ENCODE measurements at places on chromosomes 3 and 15.

- DNase-seq, result no peak
These were observed 127.2 kb upstream of the DPH6 start for GRCh38 chr15:35673093-35673684.

DNA sequence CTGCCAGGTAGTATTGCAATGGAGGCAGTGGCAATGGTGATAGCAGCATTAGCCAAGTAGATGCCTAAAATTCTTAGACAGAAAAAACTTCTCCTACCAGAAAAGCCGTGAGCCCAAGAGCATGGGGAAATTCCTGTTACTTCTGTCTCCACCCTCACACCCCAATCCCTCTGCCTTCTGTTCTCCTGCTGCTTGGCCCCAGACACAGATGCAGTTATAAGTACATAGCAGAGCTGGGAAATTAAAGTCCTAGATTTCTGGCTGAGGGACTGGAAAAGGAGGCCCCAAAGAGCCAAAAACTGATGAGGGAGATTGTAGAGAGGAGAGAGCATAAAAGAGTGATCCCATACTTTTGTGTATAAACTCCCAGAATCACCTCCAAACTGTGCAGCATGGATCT, 166.9 kb downstream of the SMAD6 start:
- no peak for DNase-seq

DNA sequence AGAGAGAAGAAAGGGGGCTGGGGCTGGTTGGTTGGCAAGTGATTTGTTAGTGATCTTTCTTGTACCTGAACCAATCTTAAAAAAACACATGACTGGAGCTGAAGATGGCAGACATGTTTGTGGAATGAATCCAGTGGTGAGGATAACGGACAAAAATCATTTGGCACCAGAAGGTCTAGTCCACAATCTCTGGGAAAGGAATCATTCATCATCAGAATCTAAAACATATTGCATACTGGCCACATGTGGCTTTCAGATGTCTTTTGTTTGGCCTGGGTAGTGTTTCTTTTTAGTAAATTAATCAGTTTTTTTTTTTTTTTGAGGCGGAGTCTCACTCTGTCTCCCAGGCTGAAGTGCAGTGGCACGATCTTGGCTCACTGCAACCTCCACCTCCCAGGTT, 5.0 kb downstream of the NEK11 start:
- no peak for DNase-seq

- no peak for DNase-seq
These were observed 1.2 kb downstream of the CRABP1 start for GRCh38 chr15:78341057-78341987.

- DNase-seq, result no peak
These were observed 51.7 kb downstream of the GPR176 start for GRCh38 chr15:39868396-39868795.

GRCh38 chr15:62147149-62147548, 17.9 kb downstream of the C2CD4B start:
- DNase-seq, result no peak

DNA sequence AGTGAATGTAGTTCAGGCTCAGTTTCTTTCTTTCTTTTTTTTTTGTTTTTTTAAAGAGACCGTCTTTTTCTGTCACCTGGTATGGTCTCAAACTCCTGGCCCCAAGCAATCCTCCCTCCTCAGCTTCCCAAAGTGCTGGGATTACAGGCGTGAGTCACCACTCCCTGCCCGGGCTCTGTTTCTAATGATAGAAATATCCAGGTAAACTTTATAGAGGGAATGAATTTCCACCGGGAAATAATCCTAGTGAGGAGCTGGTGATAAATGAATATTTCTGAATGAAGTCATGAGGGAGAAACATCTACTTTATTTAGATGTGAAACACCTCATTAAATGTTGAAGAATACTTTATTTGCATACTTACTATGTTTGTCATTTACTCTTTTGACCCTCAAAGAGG, 7.2 kb downstream of the RNF13 start:
- DNase-seq, result peak; percentile 45

GRCh38 chr3:32423534-32423933, 31.9 kb downstream of the CMTM7 start:
- no peak for DNase-seq

- DNase-seq, result no peak
These were observed 453.8 kb downstream of the VGLL3 start for GRCh38 chr3:86537171-86537570.

DNA sequence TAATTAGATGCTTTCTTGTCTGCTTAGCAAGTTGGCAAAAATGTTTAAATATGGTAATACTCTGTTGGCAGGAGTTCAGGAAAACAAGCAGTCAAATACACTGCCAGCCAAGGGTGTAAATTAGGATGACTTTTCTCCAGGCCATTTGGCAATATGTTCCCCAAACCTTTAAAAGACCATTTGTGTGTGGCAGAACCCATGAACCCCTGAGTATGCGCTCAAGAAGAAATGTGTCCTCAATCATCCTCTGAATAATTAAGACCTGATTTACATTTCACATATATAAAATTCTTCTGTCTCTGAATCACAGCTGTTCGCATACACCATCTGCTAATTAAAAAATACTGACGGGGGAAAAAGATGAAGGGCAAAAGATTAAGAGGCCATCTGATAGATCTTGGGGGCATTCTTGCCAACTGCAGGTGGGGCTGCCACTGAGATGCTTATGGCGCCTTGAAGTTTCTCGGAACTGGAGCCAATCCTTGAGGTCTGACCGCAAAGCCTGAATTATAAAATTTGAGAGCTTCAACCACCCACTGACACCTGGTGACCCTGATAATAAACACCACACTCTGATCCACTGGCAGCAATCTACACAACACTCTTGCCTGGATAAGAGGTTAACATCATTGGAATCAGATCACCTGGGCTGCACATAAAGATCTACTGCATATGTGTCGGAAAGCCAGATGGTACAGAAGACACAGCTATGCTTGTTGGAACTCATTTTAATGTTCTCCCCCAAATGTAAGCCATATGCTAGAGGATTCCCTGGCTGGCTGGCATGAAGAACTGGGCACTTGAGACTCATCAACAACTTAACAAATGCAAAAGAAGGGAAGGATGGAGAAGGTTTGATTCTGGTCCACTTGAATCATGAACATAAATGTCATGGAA, 190.6 kb downstream of the OSBPL10 start:
- DNase-seq, result no peak

GRCh38 chr3:116863822-116864589, 154.4 kb downstream of the TUSC7 start:
- no peak for DNase-seq

- DNase-seq, result no peak
These were observed 8.8 kb downstream of the EAF1 start for GRCh38 chr3:15436246-15436645.

- DNase-seq, result no peak
These were observed 482.4 kb upstream of the DPPA4 start for GRCh38 chr3:109819734-109820133.

DNA sequence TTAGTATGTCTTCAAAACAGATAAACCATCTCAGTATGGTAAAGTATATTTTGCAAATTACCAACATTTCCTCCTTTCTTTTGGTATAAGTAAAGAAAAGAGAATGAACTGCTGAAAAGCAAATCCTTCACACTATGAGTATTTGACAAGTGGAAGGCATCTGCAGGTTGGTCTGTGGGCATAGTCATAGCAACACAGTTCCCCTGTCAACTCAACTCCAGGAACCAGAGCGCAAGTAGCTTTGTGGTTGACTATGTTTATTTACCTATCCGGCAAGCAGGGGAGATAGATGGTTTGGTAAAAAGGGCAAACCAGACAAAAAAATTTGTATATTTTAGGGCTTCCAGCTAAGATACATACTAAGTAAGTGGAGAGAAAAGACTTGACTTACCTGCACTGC, 88.3 kb upstream of the PPIB start:
- DNase-seq, result no peak

GRCh38 chr3:52707585-52707984, 1.7 kb downstream of the SPCS1 start:
- DNase-seq, result no peak

All from NCI-H226 (cell line).